Left cardiac atrium (tissue), 4 donors: ENCODE measurements at places on chromosomes 6 and 20. TPM values are rescaled to one million over a fixed set of nuclear protein-coding genes. Genes with fewer than 3 reads are reported as not detected.
A peak's percentile ranks its signal among the peaks of the same experiment; 100 is the strongest.

DNA sequence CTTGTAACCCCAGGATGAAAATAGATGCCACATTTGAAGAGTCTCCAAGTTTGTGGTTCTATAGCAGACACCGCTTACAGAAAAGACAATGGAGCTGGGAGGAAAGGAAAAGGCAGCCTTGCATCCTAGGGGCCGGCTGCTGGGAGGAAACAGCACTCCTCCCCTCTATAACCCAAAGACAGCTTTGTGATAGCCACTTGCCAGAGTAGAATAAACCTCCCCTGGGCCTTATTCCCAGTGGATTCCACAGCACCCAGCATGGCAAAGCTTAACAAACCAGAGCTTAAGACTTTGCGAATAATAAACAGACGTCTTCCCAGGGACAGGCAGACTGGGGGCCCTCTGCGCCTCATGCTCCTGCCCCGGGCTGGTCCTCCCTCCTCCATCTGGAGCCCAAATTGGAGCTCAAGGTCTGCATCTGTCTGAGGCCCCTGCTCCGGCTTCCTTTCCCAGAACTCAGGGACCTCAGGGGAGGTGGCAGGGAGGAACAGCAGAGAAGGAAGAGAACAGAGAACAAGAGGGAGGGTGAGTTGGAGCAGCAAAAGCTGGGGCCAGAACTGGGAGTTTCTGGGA, 8.8 kb upstream of the TAF8 start:
- no peak for DNase-seq

- DNase-seq, result no peak
Observed at GRCh38 chr6:781350-781961, 88.5 kb upstream of the EXOC2 start.

- DNase-seq, result peak; percentile 76
Observed at GRCh38 chr6:21594416-21595281, 1.1 kb downstream of the SOX4 start.

DNA sequence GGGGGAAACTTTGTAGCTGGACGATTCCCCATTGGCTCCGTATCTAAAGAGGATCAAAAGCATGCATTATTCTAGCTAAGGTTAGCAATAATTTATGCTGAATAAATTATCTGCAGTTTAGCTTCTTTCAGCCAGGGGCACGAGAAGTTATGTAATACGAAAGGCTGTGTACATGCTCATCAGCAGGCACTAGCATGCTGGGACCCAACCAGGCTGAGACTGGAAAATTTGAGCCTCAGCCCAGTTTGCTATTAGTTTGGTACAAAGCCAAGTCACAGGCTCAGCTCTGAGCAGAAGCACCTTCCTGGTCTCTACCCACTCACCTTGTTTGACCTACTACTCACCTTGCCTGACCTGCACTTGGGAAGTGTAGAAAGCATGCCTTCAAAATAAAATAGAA, 328.1 kb upstream of the ARID1B start:
- DNase-seq, result no peak

DNA sequence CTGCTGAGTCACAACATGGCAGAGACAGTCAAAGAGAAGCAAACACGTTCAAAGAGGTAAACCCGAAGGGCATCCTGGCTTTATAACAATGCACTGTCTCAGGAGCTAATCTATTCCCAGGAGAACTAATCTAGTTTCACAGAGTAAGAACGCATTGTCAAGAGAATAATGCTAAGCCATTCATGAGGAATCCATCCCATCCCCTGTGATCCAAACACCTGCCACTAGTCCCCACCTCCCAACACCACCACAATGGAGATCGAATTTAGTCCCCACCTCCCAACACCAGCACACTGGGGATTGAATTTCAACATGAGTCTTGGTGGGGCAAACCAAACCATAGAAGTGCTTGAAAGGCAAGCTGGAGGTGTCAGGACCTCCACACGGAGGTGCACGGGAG, 231.5 kb upstream of the ID4 start:
- no peak for DNase-seq

- no peak for DNase-seq
Observed at GRCh38 chr6:170158296-170159021, 132.4 kb downstream of the DLL1 start.

DNA sequence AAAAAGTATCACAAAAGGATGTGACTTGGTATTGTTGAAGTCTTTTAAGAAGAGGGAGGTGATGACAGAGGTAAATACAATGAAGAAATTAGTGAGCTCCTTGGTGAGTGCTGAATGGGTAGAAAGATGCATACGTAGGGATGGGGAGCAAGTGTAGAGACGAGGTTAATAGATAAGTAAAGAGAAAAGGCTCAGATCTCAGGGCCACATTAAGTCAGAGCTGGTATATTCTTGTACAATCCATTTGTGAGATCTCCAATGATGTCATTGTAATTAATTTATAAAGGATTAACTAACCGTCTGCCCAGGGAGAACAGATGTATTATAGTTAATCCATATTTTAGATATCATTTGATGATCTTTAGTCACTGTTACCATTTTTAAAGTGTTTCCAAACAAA, 43.4 kb downstream of the SMPDL3A start:
- DNase-seq, result no peak

GRCh38 chr6:41186031-41186562, 14.9 kb downstream of the TREML2 start:
- DNase-seq, result no peak

DNA sequence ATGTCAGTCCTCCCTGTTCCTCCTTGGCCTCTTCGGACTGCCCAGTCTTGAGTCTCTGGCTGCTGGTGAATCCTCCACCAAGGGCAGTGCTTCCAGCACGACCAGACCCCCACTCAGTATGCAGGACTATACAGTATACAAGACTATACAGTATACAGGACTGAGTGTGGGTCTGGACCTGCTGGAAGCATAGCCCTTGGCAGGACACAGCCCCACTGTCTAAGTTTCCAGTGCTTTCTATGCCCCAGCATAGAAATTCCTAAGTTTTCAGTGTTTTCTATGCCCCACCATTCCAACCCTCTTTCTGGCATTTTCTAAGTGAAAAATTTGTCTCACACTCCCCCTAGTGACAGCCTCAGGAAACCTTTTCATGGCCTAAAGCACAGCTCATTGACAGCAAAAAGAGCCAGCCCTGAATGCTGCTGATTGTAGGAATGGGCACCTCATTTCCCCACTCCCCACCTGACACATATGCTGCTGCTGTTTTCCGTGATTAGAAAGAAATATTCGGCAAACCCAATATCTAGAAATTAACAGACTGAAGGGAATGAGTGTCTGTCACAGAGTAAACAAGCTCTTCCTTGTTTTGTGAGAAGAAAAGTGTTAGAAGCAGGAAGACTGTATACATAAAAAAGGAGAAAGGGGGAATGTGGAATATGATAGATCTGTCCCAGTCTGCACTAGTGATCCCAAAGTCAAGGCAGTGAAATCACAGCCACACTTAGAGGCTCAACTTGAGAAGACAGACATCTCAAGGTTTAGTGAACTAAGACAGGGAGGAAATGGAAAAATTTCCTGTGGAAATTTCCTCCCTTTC, 206.9 kb downstream of the IBTK start:
- DNase-seq, result no peak

- DNase-seq, result no peak
Observed at GRCh38 chr20:47055699-47056369, 161.2 kb downstream of the EYA2 start.

DNA sequence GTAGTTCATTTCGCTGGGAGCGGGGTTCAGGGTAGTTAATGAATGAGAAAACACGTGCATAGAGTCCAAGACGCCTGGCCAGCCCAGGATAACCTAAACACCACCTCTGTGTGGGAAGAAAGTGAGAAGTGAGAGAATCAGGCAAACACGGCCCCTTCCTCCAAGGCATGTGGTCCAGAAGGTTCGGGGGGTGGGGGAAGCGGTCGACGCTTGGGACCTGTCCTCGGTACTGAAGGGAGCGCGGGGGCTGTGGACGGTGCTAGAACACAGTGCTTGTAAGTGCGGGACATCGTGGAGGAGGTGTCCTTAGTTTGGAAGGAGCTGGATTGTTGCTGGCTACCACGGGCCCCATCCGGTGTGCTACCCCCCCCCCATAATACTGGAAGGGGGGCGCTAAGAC, 1.7 kb upstream of the VSTM2L start:
- no peak for DNase-seq

- no peak for DNase-seq
Observed at GRCh38 chr6:46706464-46706863, 18.8 kb downstream of the TDRD6 start.

The BPIFA1 gene
- not detected for total RNA-seq

The ALDH5A1 gene
- 16.2 TPM for total RNA-seq

The TFAP2A gene
- total RNA-seq, result 0.79 TPM

The VSX1 gene
- not detected for total RNA-seq

The DZANK1 gene
- 1.1 TPM for total RNA-seq

The MCCD1 gene
- total RNA-seq, result not detected

The LRFN2 gene
- not detected for total RNA-seq
